ENCODE measurements at places on chromosomes 12 and 14.

GRCh38 chr14:52455291-52456088 lies 96.8 kb downstream of the TXNDC16 start:
- no peak for DNase-seq

GRCh38 chr12:42442311-42442759 lies 116.4 kb downstream of the PPHLN1 start:
- DNase-seq, result no peak

DNA sequence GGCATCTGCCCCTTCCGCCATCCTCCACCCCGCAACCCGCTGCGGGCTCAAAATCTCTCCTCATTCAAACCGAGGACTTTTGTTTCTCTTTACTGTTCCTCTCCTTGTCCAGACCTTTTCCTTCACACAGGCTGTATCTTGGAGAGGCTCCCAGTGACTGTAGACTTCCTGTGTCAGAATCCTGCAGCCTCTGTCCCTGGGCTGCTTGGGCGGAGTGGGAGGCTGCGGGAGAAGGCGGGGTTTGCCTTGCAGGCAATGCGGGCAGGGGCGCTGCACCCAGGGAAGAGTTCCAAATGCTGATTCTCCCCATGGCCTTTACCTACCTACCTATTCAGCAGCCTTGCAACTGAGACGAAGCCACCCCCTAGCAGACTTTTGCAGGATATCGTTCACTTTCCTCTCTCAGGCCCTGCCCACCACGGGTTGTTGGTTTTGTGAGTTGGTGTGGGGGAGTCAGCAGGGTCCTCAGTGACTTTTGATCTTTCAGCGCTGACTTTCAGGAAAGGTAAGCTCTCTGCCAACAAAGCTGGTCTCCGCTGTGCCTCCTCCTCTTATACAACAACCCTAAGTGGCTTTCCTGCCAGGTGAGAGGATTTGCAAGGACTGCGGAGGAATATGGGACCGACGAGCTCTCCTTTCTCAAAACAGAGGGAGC lies 79.0 kb upstream of the KCNA1 start:
- DNase-seq, result peak; percentile 49

GRCh38 chr14:23951590-23952201 lies 1.9 kb upstream of the DHRS4 start:
- no peak for DNase-seq

DNA sequence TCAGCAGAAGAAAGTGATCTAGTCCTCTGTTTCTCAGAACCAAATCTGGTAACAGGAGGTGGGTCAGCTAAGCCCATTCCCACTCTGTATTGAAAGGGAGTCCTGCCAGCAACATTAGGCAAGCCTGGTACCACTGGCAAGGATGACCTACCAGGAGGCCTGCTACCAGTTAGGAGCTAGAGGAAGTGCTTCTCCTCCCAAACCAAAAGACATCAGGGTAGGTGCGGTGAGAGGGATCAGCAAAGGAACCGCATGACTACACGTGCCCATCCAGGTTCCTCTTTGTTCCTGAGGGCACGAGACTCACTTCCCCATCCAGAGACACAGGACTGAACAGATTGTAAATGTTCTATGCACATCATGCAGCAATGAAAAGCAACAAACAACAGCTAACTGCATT lies 2.8 kb downstream of the KLRC4 start:
- DNase-seq, result no peak

GRCh38 chr12:52644078-52644415 lies 8.0 kb downstream of the KRT2 start:
- no peak for DNase-seq

DNA sequence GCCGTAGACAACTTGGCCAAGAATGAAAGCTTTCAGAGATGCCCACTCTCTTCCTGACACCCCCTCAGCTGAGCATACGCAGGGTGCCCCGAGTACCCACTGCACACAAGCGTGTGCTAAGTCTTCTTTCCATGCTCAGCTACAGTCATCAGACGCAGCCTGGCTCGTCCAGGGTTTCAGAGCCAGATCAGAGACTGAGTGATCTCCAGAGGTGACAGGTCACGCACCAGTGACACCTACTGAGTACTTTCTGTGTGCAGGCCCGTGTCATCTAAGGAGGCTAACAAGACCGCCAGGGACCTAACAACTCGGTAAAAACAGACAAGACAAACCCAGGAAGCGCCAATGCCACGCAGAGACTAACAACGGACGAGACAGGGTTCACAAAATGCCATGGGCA lies 25.1 kb downstream of the STX2 start:
- DNase-seq, result no peak

- no peak for DNase-seq
These were observed 153.7 kb upstream of the PZP start for GRCh38 chr12:9361879-9362326.

- DNase-seq, result no peak
These were observed 610 bp upstream of the KMT2D start for GRCh38 chr12:49061157-49061650.

- DNase-seq, result no peak
These were observed 694.3 kb upstream of the MGAT4C start for GRCh38 chr12:86950444-86950843.

DNA sequence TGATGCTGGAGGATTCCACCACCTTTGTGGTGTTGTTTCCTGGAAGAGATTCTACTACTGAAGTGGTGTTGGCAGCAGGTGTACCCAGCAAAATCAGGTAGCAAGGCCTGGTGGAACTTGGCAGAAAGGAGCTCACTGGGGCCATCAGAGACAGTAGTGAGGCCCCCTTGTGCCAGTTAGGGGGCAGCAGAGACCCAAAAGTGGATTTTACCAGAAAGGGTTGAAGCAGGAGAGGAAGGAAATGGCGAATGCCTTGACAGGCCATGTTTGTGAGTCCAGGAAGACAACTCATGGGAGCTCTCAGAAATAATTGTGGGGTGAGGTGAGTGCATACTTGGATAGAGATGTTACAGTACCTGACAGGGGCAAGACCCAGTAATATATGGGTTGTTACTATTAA lies 137.7 kb upstream of the FGD4 start:
- DNase-seq, result no peak

GRCh38 chr14:88729159-88729558 lies 63.6 kb downstream of the EML5 start:
- DNase-seq, result no peak

DNA sequence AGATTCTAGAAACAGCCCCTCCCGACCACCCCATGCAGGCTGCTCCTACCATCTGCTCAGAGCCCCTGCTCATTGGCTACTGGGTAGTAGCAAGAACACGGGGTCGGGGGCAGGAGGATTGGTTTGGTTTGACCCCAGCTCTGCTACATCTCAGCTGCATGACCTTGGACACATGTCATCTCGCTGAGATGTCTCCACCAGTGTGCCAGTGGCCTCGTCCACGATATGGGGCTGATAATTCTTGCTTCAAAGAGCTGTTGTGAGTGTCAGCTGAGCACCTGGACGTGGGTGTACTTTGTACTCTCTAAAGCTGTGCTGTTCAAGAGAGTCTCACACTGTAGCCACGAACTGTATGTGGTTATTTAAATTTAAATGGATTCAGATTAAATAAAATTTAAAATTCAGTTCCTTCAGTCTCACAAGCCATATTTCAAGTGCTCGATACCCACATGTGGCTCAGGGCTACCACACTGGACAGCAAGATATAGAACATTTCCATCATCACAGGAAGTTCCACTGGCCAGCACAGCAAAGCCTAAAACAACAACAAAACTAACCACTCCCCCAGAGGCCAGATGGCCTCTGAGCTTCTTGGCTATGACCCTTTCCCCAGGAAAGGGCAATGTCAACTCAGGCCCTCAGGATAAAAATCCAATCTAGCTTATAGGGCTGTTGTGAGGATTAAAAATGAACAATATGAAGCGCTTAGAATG lies 18.6 kb downstream of the LTBP2 start:
- no peak for DNase-seq

GRCh38 chr14:103217538-103217937 lies 94.3 kb downstream of the TNFAIP2 start:
- DNase-seq, result no peak

DNA sequence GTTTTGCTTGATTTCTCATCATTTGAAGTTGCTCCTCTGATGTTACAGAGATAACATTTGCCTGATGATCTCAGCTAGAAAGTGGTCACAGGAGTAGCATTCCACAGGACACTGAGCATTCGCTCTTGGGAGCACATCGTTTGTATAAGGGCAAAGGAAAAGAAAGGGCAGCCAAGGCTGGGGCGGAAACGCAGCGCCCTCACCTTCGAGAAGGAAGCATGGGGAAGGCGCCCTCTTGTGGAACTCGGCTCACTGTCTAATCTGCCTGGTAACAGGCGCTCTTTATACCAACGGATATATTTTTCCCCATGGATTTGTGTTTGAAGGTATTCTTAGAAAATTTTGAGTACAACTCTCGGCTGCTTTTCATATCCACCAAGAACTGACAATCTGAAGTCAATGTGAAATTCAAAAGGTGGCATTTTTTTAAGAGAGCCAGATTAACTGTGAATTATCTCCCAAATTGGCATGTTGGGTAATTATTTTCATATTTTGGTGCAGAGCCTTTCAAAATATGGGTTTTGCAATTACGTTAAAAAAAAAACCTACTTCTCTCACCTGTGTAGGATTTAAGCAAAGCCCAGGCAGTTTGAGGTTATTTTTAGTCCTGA lies 172.7 kb downstream of the CAND1 start:
- DNase-seq, result peak; percentile 63

GRCh38 chr14:103547941-103548462 lies 14.5 kb downstream of the BAG5 start:
- no peak for DNase-seq

- peak; percentile 38 for DNase-seq
These were observed 22.2 kb downstream of the UBE2N start for GRCh38 chr12:93419388-93420034.

- no peak for DNase-seq
These were observed 181.8 kb downstream of the FUT8 start for GRCh38 chr14:65594153-65594881.

GRCh38 chr14:20219033-20219432 lies 4.5 kb upstream of the OR11H6 start:
- DNase-seq, result no peak

GRCh38 chr12:39467432-39467870 lies 24.5 kb upstream of the KIF21A start:
- no peak for DNase-seq

DNA sequence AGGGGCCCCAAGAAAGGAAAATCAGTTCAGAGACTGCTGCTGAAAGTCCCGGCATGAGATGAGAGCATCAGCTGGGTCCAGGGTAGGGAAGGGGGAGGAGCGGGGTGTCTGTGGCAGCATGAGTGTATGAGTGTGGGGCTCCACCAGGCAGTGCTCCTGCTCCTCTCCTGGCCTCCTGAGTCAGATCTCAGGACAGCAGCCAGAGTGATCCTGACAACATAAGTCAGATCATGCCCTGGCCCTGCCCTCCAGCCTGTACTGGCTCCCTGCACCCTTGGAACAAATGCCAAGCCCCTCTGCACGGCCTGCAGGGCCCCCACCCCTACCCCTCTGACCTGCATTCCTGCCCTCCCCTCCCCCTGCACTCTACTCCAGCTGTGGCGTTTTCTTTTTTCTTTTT lies 24.2 kb upstream of the LRP1-AS start:
- DNase-seq, result no peak

DNA sequence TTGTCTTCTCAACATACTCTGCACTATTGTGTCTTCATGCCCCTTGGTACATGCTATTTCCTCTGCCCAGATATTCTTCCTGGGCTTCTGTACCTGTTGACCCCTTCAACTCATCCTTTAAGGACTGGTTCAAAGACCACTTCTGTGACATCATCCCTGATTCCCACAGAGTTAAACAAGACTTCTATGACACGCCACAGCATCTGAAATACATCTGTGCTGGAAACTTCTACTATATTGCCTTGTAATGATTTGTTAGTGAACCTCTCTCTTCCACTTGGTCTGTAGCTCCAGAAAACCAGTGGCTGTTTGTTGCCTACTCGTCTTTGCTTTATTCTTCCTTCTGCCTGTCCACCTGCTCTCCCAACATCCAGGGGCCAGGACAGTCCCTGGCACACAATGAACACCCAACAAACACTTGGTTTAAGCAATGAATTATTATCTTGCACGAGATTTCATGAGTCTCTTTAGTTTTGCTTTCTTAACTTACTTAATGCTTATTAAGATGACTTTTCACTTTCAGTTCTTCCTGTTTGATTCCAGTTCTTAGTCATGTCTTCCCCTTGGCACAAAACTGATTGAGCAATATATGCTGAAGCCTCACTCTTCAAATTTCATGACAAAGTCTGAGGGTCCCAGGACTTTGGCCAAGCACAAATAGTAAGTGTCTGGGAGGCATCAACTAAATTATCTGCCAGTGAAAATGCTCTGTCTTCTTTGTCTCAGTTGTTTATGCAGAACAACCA lies 485.9 kb downstream of the APAF1 start:
- DNase-seq, result no peak

- no peak for DNase-seq
These were observed 29.4 kb downstream of the SLC24A4 start for GRCh38 chr14:92352158-92352985.

DNA sequence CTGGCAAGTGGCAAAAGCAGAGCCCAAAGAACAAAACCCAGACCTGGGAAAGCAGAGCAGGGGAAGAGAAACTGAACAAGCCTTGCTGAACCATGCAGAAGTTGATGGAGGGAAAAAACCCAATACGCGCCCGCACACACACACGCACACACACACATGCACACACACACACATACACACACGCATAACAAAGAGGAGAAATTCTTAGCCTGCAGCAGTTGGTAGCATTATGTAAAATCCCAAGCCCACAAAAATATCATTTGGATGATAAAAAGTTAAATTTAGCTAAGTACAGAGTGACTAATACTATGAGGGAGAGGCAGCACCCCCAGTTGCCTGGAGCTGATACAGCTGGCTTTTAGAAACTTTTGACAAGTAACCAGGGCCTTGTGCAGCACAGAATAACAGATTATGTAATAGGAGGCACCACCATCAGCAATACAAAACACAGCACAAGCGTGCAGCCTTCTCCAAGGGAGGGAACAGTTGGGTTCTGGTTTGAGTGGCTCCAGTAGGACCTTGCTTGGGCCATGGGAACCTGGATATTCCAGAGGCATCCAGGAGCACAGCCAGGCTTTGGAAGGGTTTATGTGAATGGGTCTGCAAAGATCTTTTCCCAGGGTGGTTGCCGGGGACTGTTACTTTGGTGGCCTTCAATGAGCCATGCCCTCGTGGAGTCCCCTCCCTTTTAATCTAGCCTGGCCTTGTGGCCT lies 35.3 kb downstream of the PITPNM2 start:
- no peak for DNase-seq

DNA sequence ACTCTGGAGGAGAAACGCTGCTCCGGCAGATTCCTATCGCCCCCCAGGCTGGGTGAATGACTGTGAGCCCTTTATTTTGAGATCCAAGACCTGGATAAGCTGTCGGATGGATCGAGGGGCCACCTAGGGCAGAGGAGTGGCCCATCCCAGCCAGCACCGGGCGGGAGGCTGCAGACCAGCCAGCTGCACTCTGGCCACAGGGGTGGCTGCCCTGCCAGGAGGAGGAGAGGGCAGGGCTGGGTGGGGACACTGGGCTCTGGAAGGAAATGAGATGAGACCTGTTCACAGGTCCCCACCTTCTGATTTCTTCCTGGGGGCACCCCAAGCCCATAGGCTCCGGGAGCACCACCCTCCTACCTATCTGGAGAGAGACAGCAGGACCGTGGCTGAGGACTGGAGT lies 140.0 kb downstream of the PIWIL1 start:
- no peak for DNase-seq

GRCh38 chr14:81066672-81067071 lies 111.3 kb downstream of the TSHR start:
- peak; percentile 75 for DNase-seq

Measured in DMS79 treated with DMSO at 0.1 percent for 48 hours (cell line).